ENCODE measurements at places on chromosomes 12 and 14.
A peak's percentile ranks its signal among the peaks of the same experiment; 100 is the strongest.

DNA sequence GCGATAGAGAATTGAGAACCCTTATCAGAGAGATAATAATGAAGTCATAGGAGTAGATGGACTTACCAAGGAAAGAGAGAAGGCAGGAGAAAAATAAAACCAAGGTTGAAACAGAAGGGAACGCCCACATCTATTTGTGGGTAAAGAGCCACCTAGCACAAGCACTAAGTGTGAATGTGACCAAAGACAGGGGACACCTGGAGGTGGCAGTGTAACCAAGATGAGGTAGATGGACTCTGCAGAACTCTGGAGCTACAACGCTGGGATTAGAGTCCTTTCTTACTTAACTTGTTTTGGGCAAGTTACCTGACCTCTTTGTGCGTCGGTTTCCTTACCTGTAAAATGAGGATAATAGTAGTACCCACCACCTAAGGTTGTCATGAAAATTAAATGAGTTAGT is 101.9 kb downstream of the SLC5A8 start:
- DNase-seq: peak; percentile 11

DNA sequence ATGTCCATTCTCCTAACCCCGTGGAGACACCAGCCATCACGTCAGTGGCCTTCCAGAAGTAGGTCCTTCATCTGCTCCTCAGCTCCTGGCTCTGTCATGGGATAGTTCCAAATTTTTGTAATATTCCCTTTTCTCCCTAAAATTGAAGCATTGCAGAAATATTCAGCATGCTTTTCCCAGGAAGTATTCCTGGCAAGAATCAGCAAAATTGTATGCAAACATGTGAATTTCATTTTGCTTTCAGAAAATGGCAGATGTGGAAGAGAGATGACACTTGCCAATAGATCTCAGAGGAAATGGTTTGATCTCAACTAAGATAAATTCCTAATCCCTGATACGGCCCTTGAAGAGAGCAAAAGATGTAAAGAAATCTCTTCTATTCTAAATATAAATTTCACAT is 298.9 kb downstream of the ITPR2 start:
- no peak for DNase-seq

DNA sequence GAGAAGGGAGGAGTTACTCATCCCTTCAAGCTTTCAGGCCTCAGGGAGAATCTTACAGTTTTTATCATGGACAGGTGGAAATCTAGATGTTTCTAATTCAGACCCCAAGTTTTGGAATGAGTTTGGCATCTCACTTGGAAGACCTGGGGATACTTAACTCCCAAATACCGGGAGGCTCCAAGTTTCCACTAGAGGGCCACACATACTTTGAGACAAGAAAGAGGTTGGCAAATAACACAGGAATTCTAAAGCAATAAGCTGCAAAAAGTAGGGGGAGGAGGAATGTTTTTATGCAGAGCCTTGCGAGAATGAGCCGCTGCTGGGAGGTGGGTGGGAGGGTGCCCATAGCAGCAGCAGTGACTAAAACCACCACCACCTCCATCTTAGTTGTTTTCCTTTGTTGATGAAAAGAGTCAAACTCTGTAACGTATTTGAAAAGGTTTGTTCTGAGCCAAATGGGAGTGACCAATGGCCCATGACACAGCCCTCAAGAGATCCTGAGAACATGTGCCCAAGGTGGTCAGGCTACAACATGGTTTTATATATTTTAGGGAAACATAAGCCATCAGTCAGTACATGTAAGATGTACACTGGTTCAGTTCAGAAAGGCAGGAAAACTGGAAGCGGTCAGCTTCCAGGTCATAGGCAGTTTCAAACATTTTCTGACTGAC is 34.2 kb upstream of the RNASE1 start:
- DNase-seq: peak; percentile 42

DNA sequence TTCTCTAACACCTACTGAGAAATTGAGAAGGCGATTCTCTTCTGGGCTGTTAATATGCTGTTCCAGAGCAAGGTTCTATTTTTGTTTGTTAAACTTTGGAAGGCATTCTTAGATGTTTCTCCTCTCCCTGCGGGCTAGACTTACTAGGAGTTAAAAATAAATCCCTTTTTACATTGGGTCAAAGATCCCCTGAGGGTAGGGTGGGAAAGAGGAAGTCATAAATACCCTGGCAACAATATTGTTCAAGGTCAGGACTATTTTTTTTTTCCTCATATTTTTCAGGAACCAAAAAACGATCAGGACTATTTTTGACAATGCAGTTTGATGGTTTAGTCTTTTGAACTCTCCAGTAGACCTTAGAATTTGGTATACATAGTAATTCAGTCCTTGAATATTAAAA is 12.0 kb upstream of the SLC2A14 start:
- peak; percentile 75 for DNase-seq

DNA sequence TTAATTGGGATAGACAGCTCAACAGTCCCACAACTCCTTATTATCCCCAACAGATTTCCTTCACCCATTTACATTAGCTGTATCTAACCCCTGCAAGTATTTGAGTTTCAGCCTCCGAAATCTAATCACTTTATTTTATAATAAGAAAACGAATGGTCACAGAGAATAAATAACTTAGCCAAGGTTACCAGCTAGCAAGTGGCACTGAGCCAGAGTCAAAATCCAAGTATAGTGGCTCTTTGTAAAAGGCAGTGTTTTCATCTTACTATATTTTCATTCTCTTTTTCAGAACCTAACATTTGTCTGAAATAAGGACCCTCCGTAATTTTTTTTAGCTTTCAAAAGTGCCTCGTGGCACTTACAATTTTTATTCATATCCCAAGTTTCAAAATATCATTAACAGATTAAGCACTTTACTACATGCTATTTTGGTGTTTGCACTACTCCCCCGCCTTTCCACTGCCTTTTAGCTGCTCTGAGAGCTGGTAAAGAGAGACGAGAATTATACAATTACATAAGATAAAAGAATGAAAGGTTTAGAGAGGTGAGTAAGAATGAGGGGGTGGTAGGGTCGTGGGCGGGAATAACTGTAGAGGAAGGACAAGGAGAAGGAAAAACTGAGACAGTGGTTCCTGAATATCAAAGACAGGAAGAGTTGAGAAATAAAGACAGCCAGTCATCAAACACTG is 3.7 kb upstream of the USP15 start:
- peak; percentile 61 for DNase-seq

DNA sequence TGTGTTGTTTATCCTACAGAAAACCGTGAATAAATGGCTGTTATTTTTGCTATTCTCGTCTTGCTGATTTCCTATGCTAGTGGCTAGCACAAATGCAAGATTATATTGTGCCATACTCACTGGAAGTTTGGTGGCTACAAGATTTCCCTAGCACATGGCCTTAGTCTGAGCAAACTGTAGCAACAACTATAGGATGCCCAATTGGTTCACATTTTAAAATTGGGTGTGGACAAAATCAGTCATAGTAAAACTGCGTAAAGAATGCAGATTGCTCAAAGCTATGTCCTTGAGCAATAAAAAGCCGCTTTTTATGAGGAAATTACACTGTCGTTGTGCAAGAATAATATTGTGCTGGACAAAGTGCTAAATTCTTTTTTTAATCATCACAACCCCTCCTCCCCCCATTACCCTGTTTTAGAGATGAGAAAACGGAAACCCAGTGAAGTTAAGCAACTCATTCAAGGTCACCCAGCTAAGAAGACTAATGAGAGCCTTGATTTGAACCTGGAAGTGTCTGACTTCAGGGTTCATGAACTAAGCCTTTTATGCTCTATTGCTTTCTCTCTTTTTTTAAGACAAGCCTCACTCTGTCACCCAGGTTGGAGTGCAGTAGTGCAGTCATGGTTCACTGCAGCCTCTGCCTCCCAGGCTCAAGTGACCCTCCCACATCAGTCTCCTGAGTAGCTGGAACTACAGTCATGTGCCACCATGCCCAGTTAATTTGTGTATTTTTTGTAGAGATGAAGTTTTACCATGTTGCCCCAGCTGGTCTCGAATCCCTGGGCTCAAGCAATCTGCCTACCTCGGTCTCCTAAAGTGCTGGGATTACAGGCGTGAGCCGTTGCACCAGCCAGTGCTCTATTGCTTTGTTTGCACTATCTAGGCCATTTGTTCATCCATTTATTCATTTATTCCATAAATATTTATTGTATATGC is 73.6 kb downstream of the SRGAP1 start:
- DNase-seq: peak; percentile 91

DNA sequence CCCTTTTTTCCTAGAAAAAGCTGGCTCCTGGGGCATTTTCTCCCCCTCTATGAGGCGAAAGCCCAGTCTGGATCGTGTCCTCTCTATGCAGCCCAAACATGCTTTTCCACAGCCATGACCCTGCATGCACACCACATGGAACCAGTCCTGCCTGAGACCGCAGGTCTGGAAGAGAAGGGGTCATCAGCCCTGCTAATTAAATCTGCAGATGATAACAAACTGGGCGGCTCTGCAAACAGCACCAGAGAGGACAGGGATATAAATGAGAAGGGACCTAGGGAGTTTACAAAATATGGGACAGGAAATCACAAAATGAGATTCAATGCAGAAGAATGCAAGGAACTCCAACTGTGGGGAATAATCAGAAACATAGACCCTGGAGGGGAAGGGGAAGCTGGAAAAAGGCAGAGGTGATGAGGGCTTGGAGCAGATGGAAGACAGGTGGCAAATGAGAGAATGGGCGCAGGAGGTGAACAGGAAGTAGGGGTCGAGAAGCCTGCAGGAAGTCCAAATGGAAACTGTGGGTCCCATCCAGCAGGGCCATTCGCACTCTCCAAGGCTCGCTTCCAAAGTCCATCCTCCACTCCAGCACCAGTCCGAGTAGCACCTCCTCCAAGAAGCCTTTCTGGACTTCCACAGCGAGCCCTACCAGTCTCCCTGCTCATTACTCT is 76.3 kb downstream of the ANO2 start:
- DNase-seq: no peak

GRCh38 chr14:31716208-31716607 is 155.0 kb downstream of the NUBPL start:
- no peak for DNase-seq

GRCh38 chr12:103530307-103531066 is 34.7 kb upstream of the C12orf42 start:
- no peak for DNase-seq

- DNase-seq: no peak
Observed at GRCh38 chr14:96040828-96041371, 1.7 kb downstream of the C14orf132 start.

DNA sequence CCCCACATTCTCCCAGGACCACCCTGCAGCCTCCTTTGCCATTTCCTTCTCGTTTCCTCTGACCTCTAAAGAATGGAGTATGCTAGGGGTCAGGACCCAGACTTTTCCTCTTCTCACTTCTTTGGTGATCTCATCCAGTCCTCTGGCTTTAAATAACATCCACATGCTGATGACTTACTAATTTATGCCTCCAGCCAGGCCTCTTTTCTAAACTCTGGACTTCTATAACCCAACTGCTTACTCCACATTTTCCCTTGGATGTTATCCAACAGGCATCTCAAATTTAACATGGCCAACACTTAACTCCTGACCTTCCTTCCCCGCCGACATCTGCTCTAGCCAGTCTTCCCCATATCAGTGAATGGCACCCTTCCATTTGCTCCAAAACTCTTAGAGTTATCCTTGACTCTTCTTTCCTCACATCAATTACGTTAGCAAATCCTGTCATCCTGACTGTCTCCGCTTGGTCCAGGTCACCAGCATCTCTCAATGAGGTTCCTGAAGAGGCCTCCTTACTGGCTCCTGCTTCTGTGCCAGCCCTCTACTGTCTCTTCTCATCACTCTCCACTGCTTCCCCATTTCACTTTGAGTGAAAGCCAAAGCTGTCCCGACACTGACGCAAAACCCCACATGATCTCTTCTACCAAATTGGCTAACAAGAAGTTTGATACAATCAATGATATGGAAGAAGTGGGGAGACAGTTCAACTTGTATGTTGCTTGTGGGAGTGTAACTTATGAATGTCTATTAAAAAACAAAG is 42.7 kb downstream of the TMBIM6 start:
- DNase-seq: peak; percentile 37

DNA sequence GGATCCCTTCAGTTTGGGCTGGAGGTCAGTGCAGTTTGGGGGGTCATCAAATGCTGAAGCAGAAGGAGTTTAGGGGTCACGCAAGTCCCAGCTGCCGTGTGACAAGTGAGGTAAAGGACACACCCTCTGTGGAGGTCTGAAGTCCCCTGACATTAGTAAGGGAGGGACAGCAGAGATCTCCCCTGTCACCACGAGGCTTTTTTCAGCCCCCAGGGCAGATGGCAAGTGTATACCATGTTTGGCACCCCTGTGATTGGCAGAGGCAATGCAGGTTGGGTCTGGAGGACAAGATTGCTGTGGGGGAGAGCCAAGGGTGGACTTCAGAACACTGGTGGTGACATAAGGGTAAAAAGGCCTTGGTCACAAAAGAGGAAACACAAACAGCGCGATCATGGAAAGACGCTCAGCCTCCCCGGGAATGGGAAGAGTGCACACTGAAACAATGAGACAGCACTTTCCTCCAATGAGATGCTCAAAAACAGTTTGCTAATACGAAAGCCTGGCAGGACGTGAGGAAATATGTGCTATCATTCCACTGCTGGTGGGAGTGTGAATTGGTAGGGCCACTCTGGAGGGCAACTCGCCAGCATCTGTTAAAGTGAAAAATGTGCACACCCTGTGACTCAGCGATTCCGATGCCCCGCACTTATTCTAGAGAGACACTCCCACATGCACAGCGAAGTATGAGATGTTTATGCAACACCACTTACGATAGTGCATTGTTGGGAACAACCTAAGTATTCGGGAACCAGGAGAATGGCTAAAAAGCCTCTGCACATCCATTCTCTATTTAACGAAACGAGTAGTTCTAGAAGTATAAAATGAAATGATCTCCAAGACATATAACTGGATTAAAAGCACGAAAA is 14.4 kb upstream of the CD27 start:
- DNase-seq: peak; percentile 96

- DNase-seq: no peak
Observed at GRCh38 chr12:96238336-96239047, 44.3 kb downstream of the ELK3 start.

DNA sequence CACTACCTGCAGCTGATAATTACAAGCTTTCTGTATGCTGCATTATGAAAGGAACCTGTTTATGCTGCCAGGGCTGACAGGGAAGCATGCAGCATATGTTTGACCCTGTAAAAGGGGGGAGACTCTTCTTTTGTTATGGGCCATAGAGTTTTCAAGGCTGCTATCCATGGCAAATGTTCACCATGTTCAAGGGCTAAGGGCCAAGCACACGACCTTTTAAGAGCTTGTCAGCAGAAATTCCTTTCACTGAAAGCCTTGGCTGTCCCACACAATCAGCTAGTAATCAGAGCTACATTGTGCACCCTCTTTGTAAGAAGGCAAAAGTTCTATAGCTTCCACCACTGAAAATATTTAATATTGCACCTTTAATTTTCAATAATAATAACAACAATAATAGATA is 74.2 kb upstream of the MBIP start:
- DNase-seq: no peak

Data from NB4 (cell line).